ENCODE measurements at places on chromosomes 7 and 10. TPM values are rescaled to one million over a fixed set of nuclear protein-coding genes. Genes with fewer than 3 reads are reported as not detected.

Gene POLR2J2
- 3.1 TPM for total RNA-seq

Gene EBLN1
- not detected for total RNA-seq

Gene ARHGEF35
- 4.4 TPM for total RNA-seq

GRCh38 chr7:157560258-157560654, 223.5 kb downstream of the DNAJB6 start:
- H3K27me3 ChIP-seq: no peaks in the 10 kb centered on the region
- H3K4me1 ChIP-seq: peaks cover 23% of the 10 kb centered on the region
- H3K4me3 ChIP-seq: no peak overlapping the region
- no peak overlapping the region for H3K27ac ChIP-seq

DNA sequence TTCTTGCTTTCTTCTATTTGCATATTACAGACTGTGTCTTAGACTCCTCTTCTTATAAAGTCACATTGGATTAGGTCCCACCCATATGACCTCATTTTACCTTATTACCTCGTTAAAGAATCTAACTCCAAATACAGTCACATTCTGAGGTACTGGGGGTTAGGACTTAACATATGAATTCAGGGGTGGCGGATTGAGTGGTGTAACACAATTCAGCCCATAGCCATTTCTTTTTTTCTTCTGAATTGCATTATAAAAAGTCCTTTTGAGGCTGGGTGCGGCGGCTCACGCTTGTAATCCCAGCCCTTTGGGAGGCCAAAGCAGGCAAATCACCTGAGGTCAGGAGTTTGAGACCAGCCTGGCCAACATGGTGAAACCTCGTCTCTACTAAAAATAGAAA, 6.8 kb upstream of the HERC4 start:
- peaks cover 9% of the 10 kb centered on the region for H3K4me1 ChIP-seq
- no peak overlapping the region for H3K27ac ChIP-seq
- DNase-seq: no peak
- H3K36me3 ChIP-seq: no peaks in the 10 kb centered on the region
- no peaks in the 10 kb centered on the region for H3K27me3 ChIP-seq

GRCh38 chr10:112907893-112908292, 42.2 kb upstream of the TCF7L2 start:
- H3K36me3 ChIP-seq: no peaks in the 10 kb centered on the region
- no peak overlapping the region for H3K27ac ChIP-seq
- no peaks in the 10 kb centered on the region for H3K4me1 ChIP-seq
- no peak overlapping the region for H3K4me3 ChIP-seq
- DNase-seq: no peak

DNA sequence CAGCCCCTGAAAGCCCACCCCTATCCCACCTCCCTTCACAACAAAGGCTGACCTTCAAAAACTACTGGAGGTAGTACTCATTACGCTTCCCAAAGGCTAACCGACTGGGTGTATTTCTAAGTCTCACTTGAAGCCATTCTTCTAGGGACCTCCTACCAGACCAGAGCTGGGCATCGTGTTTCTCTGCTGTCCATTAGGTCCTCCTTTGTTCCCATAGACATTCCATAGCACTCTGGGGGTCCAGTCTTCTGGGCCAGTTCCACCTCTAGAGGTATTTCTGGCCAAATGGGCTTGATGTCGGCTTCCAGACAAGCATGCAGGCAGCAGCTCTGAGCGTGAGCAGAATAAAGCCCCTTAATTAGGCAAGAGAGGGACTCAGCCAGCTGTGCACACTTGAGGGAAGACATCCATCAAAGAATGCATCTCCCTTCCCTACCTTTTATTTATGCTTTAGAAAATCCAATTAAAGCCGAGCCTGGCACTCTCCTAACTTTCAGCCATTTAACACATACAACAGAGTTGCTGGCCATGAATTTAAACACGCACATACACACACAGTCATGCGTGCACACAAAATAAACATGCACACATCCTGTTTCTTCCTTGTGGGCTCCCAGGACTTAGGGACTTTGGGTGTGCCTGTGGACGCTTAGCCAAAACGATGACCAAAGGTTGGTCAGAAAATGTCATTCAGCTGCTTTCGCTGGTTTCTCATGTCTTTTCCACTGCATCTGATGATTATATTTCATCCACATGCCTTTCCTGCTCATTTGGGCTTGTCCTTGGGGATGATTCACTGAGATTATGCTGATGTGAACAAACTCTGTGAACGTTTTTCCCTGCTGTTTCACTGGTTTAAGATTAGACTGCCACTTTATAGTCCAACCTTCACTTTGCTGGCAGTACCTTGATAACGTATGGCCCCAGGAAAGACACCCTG, 362.0 kb upstream of the NFE2L3 start:
- H3K27ac ChIP-seq: no peak overlapping the region
- no peaks in the 10 kb centered on the region for H3K36me3 ChIP-seq
- H3K4me1 ChIP-seq: no peaks in the 10 kb centered on the region
- H3K4me3 ChIP-seq: no peak overlapping the region
- no peak for DNase-seq

DNA sequence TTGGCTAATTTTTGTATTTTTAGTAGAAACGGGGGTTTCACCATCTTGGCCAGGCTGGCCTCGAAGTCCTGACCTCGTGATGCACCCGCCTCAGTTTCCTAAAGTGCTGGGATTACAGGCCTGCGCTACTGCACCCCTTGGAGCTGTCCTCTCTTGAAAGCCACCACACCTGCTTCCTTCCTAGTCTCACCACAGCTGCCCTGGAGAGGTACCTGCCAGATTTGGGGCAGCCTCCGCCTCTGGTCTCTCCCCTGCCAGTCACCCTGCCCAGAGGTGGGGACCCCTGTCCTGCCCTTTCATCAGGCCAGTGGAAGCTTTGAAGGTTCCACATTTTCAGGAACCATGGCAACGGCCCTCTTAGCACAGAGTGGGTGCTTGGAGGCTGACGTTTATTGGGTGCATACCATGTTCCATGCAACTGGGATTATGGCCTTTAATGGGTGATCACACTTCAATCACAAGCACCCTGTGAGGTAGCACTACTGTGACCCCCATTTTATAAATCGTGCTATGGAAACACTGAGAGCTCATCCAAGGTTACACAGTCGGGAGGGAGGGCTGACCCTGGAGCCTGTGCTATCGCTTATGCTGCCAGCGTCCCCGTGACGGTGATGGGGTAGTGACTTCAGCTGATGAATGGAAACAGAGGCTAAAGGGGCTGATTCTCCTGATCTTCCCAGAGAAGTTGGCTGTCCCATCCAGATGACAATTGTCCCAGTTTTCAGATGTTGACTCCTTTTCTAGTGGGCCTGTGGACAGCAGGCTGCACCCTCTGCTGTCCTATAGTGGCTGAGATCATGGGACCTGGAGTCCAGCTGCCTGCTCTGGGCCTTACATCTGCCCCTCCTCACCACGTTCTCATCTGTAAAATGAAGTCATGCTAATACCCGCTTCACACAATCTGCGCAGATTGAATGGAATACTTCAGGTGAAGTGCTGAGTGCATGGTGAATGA, 11.5 kb upstream of the FGFR2 start:
- H3K4me3 ChIP-seq: no peak overlapping the region
- no peak for DNase-seq
- no peak overlapping the region for H3K27ac ChIP-seq
- no peaks in the 10 kb centered on the region for H3K36me3 ChIP-seq
- H3K4me1 ChIP-seq: no peaks in the 10 kb centered on the region

- DNase-seq: no peak
- no peak overlapping the region for H3K27ac ChIP-seq
- no peaks in the 10 kb centered on the region for H3K36me3 ChIP-seq
- peaks cover 3% of the 10 kb centered on the region for H3K27me3 ChIP-seq
Measured at GRCh38 chr7:127598318-127598717, 4.8 kb downstream of the FSCN3 start.

DNA sequence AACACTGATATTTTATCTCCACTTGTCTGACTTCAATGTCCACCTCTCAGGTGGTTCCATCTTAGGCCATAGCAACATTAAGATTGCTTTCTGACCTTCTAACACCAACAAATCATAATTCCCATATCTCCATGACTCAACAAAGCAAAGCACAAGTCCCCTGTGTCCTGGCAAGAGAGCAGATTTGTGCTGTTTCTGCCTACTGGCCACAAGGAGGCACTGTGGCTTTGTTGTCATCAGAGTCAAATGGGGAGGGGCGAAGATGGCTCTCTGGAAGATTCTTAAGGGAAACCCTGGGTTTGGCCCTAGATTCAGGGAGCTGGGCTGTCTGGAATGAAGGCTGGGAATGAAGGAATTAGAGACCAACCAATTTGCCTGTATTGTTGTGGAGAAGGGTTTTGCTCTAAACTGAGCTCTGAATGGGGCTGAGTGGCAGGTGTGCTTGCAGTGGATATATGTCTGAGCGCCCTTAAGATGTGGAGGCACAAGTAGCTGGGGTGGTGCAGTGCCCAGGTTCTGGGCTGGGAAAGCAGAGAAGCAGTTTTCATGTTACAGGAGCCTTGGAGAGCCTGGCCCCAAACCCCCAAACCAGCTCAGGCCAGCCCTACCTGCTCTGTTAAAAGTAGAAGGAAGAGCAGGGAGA, 154.8 kb upstream of the PRSS58 start:
- no peaks in the 10 kb centered on the region for H3K36me3 ChIP-seq
- H3K27me3 ChIP-seq: no peaks in the 10 kb centered on the region
- H3K4me3 ChIP-seq: no peak overlapping the region
- no peak overlapping the region for H3K27ac ChIP-seq

- H3K4me1 ChIP-seq: no peaks in the 10 kb centered on the region
- H3K27ac ChIP-seq: no peak overlapping the region
- peaks cover 95% of the 10 kb centered on the region for H3K27me3 ChIP-seq
- H3K36me3 ChIP-seq: no peaks in the 10 kb centered on the region
Measured at GRCh38 chr10:101236376-101237080, 7.3 kb upstream of the LBX1 start.

DNA sequence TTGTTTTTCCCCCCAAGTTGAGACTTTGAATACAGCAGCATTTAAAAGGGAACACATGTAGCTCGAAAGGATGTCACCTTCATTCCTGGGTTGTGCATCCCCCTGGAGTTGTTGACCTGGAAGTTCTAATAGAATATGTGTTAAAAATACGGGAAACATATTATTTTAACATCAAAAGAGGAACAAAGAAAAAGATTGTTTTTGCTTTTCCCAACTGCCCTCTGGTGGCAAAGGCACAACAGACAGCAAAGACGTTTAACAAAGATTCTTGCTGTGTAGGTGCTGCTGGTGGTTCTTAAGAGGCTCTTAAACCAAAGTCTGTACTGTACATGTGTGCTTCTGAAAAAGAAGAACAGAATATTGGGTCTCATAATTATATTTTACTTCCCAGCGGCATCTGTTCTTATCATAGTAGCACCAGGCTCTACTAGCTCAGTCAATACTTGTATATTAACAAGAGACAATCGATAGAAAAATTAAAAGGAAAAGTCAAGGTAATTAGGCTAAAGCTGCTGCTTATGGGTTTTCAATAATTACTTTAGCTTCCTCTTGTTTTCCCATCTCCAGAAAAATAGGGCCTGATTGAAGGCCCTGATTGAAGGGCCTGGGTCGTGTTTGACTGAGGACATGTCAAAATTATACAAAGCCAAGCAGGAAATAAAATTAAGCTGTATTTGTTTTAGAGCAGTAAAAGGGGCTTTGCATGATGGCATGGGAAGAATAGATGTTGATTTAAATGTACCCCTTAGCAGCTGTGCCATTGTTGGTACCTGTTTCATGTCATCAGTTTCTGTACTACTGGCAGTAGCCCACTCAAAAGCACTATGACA, 384.2 kb upstream of the LRGUK start:
- no peak overlapping the region for H3K4me3 ChIP-seq
- DNase-seq: no peak
- H3K36me3 ChIP-seq: no peaks in the 10 kb centered on the region
- no peaks in the 10 kb centered on the region for H3K27me3 ChIP-seq
- H3K4me1 ChIP-seq: no peaks in the 10 kb centered on the region

- no peaks in the 10 kb centered on the region for H3K4me1 ChIP-seq
- H3K36me3 ChIP-seq: peaks cover 34% of the 10 kb centered on the region
- peak; percentile 52 for DNase-seq
Measured at GRCh38 chr7:92448205-92448747, 994 bp downstream of the GATAD1 start.

DNA sequence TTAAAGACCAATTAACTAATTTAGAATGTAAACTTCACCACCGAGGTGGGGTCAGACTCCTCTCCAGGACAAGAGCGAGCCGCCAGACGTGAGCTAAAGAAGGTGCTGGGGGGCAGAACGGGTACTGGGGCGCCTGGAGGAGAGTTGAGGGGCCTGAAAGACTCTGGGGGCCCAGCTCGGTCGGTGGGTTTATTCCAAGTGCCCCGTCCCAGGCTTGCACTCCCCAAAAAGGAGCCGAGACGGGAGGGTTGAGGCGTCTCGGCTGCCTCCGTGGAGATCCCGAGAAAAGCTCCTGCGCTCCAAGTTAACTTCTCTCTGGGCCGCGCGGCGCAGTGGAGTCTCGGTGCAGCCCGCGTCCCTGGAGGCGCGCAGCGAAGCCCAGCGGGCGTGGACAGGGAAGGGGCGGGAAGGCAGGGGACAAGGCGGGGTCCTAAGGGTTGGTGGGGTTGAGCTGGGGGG, 553.3 kb downstream of the TFEC start:
- H3K4me3 ChIP-seq: peak overlapping the region; percentile 62
- no peak overlapping the region for H3K27ac ChIP-seq
- H3K4me1 ChIP-seq: peaks cover 8% of the 10 kb centered on the region
- H3K36me3 ChIP-seq: no peaks in the 10 kb centered on the region
- no peaks in the 10 kb centered on the region for H3K27me3 ChIP-seq

DNA sequence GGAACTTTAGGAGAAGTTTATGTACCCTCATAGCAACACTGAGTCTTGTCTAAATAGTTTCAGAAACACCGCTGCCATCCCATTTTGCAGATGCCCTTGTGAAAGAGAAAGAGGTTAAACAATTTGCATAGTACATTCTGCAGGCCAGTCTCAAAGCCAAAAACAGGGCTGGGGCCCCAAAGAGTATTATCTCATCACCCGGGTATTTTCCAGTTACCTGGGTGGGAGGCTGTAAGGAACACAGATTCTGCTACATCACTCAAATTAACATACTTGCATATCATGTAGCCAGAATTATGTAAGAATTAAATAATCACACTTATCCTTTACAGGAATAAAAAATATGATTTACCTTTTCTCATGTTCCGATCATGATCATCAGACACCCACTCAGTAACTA, 3.1 kb upstream of the FAM171A1 start:
- no peaks in the 10 kb centered on the region for H3K36me3 ChIP-seq
- no peak overlapping the region for H3K4me3 ChIP-seq
- no peak for DNase-seq
- no peaks in the 10 kb centered on the region for H3K27me3 ChIP-seq
